PC-9 (cell line): ENCODE measurements at places on chromosomes 16 and 17. TPM values are rescaled to one million over a fixed set of nuclear protein-coding genes. Genes with fewer than 3 reads are reported as not detected.

KRT10 gene
- total RNA-seq: 22.5 and 49.4 TPM in 2 replicates

GAS7 gene
- total RNA-seq: not detected in 2 replicates

MYO15B gene
- 53.5 and 79.7 TPM in 2 replicates for total RNA-seq

DNA sequence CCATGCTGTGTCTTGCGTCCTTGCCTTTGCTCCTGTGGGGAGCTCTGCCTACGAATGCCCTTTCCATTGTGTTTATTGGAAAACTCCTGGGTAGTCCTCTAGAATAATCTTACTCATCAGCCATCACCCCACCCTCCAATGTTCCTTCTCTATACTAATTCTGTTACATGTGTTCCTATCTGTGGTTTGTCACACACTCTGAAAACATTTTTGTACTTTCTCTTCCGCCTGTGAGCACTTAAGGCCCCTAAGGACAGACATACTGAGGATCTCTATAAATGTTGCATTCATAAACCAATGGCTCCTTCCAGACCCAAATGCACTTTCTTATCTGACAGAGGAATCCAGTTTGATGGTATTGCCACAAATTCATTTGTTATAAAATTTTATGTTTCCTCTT is 53.9 kb upstream of the MON1B start:
- no peak for DNase-seq

- peak; percentile 29 for DNase-seq
Measured at GRCh38 chr17:77332034-77332971, 191.5 kb downstream of the SEC14L1 start.

GRCh38 chr17:8119581-8120519 is 1.5 kb upstream of the ALOXE3 start:
- DNase-seq: peak; percentile 93

DNA sequence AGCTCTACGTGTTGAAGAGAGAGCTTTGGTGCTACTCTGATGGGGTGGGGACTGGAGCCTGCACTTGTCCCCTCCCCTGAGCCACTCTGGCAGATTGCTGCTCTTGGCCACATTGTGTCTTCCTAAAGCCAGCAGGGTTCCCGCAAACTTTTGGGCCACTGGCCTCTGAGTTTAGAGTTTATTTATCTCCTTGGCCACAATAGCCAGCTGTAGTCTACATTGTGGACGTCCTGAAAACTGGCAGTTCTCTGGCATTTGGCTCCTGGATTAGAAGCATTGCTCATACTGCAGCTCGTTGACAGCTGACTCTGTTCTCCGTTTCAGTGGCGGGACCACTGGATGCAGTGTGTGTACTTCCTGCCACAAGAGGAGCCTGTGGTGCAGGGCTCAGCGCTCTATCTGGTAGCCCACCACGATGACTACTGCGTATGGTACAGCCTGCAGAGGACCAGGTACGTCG is 34.6 kb downstream of the PRMT7 start:
- DNase-seq: no peak

GRCh38 chr16:65283181-65283651 is 161.4 kb upstream of the CDH11 start:
- DNase-seq: no peak

- no peak for DNase-seq
Measured at GRCh38 chr16:84332975-84333684, 35.2 kb upstream of the ATP2C2 start.

DNA sequence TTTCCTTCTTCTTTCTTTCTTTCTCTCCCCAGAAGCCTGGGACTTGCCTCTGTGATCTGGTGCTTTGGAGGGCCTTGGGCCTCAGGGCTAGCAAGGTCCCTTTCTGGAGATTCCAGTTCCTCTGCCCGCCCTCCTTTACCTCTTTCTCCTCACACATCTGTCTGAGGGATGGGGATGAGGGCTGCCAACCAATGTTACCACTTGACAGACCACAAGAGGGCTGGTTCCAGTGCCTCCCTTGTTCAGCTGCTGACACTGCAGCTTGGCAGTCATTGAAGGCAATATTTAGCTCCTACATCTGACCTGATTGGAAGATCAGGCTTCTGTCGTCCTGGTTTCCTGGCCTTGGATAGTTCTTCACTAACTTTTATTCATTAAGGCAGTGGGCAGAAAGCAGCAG is 3.6 kb upstream of the ZNF652 start:
- DNase-seq: no peak

- DNase-seq: no peak
Measured at GRCh38 chr17:70074956-70075355, at the start of gene KCNJ16. Gene KCNJ16, plus strand, starts transcription at chr17:70075225. Its CDS starts 56,863 bp downstream, at chr17:70132088.
